ENCODE measurements at places on chromosomes 1 and 21.

DNA sequence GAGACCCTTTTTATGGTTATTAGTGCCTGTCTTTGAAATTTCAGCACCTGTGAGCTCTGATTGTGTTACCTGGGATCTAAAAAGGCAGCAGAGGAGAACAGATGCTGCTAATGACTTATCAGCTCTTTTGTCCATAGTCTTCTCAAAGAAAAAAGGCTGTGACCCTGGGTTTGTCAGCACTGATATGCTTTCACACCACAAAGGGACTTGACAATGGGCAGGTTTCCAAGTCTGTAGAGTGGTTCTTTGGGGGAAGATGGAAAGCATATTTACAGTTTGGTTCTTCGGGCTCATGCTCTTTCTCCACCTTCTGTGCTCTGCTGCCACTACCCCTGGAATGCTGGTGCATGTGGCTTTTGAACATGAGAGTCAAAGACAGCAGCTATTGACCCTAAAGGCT is 32.0 kb downstream of the DNAJC6 start:
- DNase-seq, result no peak

DNA sequence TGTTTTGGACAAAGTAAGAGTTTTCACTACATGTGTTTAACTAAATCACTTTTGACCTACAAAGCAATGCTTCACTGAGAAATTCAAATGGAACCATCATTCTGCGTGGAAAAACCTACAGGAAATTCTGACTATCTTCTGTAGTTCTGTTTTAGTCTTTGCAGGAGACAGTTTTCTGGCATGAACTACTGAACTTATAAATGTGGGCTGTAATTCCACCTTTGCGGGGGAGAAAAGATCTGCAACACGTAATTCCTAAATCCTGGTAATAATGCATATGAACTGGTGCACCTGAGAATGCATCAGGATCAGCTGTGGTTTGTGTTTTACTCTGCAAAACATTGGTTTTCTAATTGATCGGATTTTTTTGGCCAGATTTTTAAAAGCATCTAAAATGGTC is 106.0 kb downstream of the VPS13D start:
- DNase-seq, result no peak

DNA sequence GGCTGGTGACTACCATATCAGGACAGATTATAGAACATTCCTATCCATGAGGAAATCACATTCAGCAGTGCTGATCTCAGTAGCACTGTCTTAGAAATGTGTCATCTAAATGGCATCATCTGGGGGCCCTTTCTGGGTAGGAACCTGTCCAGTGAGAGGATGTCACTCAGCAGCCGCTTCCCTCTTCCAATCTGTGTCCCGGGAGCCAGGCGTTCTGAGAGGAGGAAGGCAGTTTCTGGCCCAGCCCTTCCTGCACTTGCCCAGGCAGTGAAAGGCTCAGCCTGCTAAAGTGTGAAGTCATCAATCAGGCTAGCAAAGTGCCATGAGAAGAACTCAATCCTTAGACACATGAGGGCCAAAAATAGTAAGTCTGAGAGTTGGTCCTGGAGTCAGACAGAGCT is 25.6 kb downstream of the RAB4A start:
- DNase-seq, result no peak

GRCh38 chr1:14143777-14144176 is 443.8 kb downstream of the PRDM2 start:
- no peak for DNase-seq

DNA sequence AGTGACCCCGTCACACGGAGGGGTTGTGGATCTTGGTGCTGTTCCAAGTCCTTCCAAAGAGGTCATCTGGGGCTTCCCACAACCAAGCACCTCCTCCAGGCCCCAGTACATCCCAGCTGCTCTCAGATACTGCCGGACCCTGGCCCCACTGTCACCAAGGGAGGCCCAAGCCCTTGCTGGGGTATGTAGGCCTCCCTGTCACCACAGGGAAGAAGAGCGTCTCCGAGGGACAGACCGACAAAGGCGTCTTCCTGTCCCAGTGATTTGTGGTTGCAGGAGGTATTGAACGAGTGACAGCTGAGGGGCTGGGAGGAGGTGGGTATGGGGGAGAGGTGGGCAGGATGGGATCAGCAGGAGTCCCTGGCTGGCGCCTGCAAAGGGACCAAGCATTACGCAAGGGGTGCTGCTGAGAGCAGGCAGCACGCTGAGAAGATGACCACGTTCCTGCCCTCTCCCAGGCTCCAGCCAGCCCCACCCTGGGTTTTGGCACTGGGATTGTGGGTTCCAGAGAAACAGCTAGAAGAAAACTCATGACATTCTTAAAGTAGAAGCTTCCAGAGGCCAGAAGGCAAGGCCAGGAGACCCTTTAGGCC is 29.7 kb downstream of the LRP8 start:
- no peak for DNase-seq

DNA sequence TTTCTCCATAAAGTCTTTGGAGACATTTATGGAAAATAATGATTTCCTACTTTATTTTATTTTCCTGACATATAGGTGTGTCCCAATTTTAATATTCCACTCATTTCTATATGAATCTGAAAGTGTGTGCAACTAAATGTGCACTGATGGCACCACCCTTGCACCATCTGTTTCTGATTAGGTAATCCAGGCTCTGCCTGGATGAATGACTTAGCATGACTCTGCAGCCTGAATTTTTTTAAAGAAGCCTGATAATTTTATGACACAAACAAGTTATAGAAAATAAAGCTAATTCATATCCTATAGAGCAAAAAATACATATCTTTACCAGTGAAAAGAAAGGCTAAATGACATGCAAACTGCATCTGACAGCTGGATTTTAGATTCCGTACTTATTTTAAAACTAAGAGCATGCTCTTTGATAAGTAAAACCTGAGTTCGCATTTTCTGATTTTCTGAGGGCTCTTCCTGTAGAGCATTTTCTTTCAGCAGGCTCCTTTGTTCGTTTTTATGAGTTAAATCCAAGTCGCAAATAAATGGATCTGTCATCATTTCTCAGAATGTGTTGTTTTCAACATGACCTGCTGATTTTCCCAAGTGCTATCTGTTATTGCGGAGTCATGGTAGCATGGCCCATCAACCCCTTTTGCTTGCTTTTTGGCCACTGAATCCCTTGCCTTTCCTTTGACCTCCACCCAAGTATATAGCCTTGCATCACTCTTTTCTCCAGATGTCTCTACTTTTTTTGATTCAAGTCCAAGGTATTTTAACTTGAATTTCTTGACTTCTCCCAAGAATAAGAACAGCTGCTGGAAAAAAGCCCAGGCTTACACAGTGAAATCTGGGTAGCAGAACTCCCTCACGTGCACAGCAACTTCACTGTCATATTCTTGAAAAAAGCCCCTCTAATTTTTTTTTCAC is 52.8 kb upstream of the LYPLAL1 start:
- DNase-seq, result peak; percentile 21

DNA sequence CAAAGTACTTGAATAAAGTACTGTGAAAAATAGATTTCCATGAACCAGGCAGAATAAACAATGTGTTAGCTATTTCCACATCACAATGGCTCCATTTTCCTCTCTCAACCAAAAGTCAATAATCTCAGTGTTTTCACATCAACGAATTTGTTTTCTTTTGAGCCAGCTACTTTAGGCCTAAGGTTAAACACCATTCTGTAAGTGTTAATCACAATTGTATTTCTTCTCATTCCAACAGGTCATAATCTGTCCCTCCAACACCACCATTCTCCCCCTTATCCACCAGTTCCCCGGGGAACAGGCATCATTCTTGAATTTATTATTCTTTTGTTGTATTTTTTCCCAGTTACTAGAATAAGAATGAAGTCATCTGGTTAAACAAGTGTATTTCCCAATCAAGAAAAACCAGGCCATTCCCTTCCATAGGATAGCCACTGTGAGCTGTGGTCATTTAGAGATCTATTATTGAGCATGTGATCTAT is 66.2 kb upstream of the PALMD start:
- DNase-seq, result no peak

GRCh38 chr1:36576118-36576517 is 93.4 kb upstream of the CSF3R start:
- DNase-seq, result no peak

DNA sequence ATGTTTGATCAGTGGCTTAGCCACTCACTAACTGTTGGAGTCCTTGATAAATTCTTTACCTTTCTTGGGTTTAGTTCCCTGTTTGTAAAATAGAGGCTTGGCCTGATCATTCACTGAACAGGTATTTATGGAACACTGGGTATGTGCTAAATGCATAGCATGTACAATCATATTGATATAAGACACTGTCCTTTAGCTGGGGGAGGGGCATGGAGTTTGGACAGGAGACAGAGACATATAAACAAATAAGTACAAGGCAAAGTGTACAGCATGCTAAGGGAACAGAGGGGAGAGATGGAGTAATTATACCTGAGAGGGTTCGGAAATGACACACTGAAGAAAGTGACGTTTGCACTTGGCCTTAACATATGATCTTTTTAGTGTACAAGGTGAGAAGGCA is 124.3 kb upstream of the CACNA1E start:
- DNase-seq, result no peak

- no peak for DNase-seq
Measured at GRCh38 chr1:216935901-216936300, 212.7 kb upstream of the ESRRG start.

DNA sequence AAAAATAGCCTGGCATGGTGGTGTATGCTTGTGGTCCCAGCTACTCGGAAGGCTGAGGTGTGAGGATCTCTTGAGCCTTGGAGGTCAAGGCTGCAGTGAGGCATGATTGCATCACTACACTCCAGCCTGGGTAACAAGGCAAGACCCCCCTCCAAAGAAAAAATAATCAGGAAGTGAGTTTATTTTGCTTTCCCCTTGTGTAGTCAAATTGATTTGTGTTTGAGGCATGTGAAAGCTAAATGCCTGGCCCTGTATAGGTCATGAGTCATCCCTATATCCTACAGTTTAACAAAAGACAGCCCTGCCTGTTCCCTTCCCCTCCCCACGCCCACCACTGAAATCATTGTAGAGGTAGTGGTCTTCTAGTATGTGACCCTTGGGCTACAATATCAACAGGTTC is 241.4 kb upstream of the JUN start:
- no peak for DNase-seq

GRCh38 chr21:42656872-42657271 is 3.5 kb downstream of the PDE9A start:
- DNase-seq, result no peak

GRCh38 chr1:55813618-55814017 is 598.5 kb upstream of the USP24 start:
- no peak for DNase-seq

All from amniotic stem cell (primary cell).